ENCODE measurements at places on chromosomes 11 and 22. TPM values are rescaled to one million over a fixed set of nuclear protein-coding genes. Genes with fewer than 3 reads are reported as not detected.

The DBX1 gene
- total RNA-seq, result not detected

The HSCB gene
- total RNA-seq, result 4.1 TPM

The ZNF280B gene
- total RNA-seq, result 4.8 TPM

The OR52E8 gene
- not detected for total RNA-seq

The SMIM35 gene
- total RNA-seq, result not detected

The TIMP3 gene
- 26.7 TPM for total RNA-seq

The SYT13 gene
- total RNA-seq, result 62.3 TPM

The CDHR5 gene
- 0.45 TPM for total RNA-seq

The DESI1 gene
- 18.8 TPM for total RNA-seq

The DSCAML1 gene
- 18.8 TPM for total RNA-seq

The SLCO2B1 gene
- 16.2 TPM for total RNA-seq

The OR51I2 gene
- not detected for total RNA-seq

The UBASH3B gene
- 57.3 TPM for total RNA-seq

The DNAJC24 gene
- 40.8 TPM for total RNA-seq

The GPHA2 gene
- total RNA-seq, result not detected

The UNC93B1 gene
- total RNA-seq, result 4.3 TPM

The FAM180B gene
- not detected for total RNA-seq

The DCDC1 gene
- total RNA-seq, result 54.1 TPM

The RASL10A gene
- total RNA-seq, result not detected

The TRIM49 gene
- total RNA-seq, result not detected

The MLC1 gene
- total RNA-seq, result 33.1 TPM

The CNTF gene
- total RNA-seq, result 3.7 TPM
